Activated CD4-positive, CD25-positive, alpha-beta regulatory T cell (primary cell): ENCODE measurements at places on chromosomes 7 and 10.

DNA sequence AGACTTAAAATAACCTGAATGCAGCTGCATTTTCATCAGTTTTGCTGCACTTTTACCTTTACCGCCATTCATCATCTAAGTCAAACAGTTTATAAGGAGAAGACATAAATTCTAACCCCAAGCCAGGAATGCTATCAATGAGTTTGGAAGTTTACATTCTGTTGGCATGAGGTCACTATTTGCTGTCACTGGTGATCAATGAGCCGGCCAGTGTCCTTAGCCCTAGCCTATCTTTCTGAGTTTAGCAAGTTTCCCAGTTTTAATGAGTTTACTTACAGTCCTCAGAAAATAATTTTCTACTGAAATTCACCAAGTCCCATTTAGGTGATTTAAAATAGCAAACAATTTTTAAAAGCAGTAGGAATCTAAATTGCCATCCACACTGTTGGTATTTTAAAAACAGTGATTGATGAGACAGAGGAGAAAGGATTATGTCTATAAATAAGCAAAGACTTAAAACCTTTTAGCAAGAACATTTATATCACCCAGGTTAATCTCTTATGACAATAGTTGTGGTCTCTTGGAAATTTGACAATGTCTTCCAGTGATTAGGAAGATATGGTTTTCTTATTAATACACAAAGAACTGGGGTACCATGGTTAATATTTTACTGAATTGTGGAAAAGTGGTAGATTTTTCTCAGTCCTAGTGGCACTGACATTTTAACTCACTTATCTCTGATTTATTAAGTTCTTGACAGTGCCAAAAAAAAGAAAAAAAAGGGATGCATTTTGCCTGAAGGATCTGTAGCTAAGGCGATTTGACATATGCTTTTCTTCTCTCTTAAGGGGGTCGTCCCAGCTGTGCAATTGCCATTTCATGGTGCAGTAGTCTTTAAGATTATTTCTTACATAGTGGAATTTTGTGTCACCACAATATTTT, 443.4 kb upstream of the ANKRD30A start:
- DNase-seq = no peak

- peak; percentile 24 for DNase-seq
Measured at GRCh38 chr10:70132098-70133029, at the start of gene AIFM2. Gene AIFM2 (minus strand): TSS chr10:70132825. CDS start chr10:70124084, 8,741 bp downstream.

DNA sequence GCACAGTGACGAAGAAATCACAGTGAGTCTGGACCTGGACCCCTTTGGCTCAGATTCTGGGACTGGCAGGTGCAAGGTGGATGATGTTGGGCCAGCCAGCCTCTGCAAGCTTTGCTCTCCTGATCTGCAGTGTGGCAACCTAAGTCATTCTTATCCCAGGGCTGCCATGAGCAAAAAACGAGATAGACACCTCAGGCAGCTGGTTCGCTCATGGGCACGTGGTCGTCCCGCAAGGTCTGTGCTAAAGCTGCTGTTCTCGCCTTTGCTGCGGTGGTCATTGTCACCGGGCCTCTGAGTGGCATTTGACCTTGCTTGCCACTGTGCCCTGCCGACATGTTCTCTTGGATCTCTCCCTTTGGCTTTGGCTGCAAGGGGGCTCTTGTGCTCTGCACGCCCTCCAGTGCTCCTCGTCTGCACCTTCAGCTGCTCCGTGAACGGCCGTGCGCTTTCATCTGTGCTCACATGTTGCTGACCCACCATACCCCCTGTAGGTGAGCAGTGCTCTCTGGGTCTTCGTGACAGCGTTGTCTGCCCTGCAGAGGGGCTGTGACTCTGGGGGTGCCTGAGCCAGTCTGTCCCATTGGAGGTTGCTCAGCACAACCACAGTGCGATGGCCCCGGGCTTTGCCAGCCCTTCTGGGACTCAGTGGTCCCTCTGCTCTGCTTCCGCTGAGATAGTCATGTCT, 317.0 kb downstream of the GLRX3 start:
- DNase-seq = no peak

DNA sequence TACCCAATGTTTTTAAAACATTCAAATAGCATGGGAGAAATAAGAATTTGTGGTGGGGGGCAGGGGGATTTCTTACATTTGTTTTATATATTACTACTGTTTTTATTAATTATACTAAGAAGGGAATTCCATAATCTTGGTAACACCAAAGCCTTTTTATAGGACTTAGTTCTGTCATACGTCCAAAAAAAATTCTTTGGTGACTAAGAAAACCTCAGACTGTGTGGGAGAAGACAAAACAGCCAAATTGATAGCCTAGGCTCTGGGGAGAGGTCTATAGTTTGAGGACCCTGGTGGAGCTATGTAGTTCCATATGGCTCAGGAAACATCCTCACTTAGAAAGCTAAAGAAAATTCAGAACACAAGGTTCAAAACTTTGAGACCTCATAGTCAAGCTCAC, 23.4 kb downstream of the ACSM6 start:
- no peak for DNase-seq

DNA sequence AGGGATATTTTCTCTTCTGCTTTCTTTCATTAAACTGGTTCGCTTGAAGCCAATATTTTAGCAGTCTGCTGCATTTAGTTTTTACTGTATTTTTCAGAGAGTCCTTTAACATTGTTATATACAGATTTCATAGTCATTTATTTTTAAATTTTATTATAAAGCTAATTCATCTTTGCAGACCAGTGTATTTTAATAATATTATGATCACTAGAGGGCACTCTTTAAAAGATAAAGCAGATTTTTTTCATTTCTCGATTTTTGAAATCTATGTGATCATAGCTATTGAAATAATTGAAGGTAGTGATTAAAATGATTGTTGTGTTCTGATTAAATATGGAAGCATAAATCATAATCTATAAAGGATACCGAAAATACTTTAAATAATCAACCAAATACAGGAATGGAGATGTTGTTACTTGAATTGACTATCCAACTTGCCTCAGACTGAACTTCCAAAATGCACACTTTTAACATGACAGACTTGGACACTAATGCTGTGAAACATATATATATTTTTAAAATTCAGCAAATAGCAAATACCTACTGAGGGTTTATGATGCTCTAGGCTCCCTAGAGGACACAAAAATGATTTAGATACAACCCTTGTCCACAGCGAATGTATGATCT, 35.2 kb downstream of the ST7 start:
- no peak for DNase-seq

DNA sequence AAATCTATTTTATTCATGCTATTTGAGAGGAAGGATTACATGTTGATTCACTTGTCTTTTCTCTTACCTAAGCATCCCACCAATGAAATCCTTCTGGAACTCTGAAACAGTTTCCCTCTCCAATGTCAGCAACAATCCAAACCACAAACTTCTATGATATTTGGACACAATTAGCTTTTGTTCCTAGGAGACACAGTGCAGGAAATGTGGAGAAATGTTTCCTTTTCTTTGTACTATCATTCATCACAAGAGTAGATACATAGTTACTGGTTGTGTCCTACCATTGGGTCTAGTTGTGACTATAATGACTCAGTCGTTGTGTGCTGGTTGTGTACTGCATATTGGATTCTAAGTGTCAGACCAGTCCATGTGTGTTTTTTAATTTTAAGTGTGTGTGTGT, 156.8 kb upstream of the MAGI2 start:
- DNase-seq = no peak

DNA sequence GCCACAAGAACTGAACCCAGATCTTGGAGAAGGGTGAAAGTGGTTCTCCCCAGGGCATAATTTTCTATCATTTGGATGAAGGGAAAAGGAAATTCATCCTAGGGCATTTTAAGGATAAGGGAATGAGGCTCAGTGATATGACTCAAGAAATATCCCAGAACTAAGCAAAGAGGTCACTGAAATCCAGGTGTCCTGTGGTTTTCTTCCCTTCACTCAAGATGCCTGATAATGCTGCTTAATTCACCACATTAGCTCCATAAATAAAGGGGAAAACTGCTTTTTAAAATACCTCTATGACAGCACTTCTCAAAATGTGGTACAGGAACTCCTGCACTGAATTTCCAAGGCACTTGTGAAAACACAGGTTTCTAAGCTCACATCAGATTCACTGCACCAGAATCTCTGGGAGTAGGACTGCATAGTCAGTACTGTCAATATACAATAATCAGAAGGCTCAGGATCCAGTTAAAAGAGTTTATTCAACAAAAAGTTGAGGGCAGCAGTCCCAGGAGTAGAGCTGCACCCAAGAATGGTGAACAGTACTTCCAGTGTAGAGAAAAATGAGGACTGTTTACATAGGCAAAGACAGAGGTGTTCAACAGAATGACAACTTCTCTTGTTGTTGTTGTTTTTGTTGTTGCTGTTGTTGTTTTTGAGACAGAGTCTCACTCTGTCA, 2.9 kb downstream of the IFIT3 start:
- DNase-seq = no peak

DNA sequence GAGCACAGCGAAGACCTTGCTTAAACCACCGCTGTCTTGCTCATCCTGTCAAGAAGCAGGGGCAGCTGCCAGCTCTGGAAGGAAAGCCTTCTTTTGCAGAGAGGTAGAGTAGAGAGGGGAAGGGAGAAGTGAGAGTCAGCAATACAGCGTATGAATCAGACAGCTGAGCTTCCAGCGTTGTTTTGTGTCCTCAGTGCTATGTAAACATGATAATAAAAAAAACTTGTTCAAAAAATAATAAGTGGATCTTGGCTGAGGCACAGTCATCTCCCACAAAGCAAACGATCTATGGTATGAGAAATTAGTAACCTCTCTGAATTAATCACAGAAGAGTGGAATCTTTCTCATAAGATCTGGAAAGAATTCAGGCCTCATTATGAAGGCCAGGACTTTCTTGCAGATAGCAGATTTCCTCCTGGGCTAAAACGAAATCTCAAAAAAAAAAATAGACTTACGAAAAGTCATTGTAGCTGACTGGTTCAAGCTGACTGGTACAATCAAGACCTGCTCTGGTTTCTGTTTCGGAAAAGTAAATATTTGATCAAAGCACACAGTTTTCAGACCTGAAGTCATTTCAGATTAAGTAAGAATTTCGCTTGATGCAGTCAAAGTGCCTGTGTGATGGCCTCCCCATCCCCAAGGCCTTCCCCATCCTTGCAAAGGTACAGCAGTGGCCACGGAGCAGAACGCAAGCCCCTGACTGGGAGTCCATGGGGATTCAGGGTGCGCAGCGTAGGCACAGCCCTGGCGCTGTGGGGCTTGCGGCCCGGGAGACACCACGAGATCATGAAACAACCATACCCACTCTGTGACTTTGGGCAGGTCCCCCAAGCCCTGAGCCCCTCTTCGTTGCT, 29.4 kb downstream of the CHST15 start:
- DNase-seq = no peak

- DNase-seq = no peak
Measured at GRCh38 chr10:132869621-132870020, 72.7 kb downstream of the CFAP46 start.

- no peak for DNase-seq
Measured at GRCh38 chr10:31315453-31315852, 3.6 kb upstream of the ZEB1 start.

GRCh38 chr10:28913436-28914237, 236.3 kb downstream of the BAMBI start:
- DNase-seq = no peak

GRCh38 chr10:78756604-78757343, 312.0 kb upstream of the ZMIZ1 start:
- DNase-seq = no peak

DNA sequence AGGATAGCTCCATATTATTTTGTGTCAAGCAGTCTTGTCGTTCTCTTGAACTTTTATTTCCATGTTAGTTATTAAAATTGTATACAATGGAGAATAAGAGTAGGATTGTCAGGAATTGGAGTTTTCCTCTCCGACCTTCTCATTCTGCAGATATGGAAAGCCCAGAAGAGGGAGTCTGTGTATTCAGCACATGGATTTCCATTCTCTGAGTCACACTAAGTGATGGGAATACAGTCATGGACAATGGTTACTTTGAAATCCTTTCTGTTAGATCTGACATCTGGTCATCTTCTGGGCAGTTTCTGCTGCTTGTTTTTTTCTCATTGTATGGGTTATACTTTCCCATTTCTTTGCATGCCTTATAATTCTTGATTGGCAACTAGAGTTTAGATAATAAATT, 5.0 kb upstream of the TASOR2 start:
- no peak for DNase-seq

DNA sequence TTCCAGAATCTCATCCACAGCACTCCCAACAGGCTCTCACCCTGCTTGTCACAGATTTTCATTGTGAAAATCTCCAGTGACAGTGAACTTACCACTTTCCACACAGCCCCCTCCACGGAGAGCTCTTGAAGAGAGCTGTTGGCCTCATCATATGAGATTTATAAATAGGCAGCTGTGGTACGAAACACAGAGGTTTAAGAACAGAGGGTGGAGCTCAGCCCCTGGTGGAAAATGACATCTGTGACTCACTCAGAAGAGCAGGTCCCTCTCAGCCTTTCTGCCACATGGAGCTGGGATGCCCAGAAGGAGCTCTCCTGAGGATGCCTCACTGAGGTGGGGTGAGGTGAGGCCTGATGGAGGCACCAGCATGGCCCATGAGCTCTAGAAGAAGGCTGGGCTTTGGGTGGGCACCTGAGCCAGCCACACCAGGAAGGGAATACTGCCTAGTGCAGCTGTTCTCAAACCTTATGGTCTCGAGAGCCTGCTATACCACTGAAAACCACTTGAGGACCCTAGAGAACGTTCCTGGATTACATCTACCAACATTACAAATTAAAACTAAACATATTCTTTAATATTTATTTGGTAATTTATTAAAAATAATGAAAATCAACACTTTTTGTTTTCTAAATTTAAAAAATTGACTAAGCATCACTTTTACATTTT, 25.8 kb upstream of the EEPD1 start:
- DNase-seq = no peak

GRCh38 chr7:2849941-2850766, 6.0 kb upstream of the GNA12 start:
- DNase-seq = no peak

DNA sequence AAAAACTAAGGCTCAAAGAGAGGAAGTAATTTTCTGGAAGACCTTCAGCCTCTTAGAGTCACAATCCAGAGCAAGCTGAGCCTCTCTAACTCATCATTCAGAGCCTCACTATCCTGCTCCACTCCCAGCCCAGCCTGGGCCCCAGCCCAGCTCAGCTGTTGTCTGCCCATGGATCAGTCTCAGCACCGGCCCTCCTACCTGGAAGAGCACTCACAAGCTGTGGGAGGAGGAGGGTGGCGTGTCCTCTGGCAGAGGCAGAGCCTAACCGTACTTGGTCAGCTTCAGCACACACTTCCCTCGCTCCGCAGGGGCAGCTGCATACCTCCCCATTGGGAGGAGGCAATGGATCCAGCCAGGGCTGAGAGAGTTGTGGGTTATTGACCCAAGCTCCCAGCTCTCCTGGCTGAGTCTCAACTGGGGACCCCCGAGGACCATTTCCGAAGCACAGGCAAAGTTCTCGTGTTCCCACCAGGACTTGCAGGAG, 66.7 kb upstream of the GPR26 start:
- no peak for DNase-seq
